Osteocyte (in vitro differentiated cells): ENCODE measurements at places on chromosomes 12 and 14. TPM values are rescaled to one million over a fixed set of nuclear protein-coding genes. Genes with fewer than 3 reads are reported as not detected.

The GPX2 gene
- total RNA-seq: not detected in 2 replicates

- no peak overlapping the region for H3K27ac ChIP-seq
- peaks cover 11% of the 10 kb centered on the region for H3K36me3 ChIP-seq
- no peak overlapping the region for H3K4me3 ChIP-seq
- DNase-seq: peak; percentile 65
- no peaks in the 10 kb centered on the region for H3K4me1 ChIP-seq
- H3K27me3 ChIP-seq: no peaks in the 10 kb centered on the region
Measured at GRCh38 chr14:55351111-55351510, 60.5 kb downstream of the ATG14 start.

The TAS2R46 gene
- 1.3 and 1.5 TPM in 2 replicates for total RNA-seq

- H3K4me1 ChIP-seq: no peaks in the 10 kb centered on the region
- peaks cover 16% of the 10 kb centered on the region for H3K27me3 ChIP-seq
- no peak overlapping the region for H3K4me3 ChIP-seq
- H3K36me3 ChIP-seq: no peaks in the 10 kb centered on the region
Measured at GRCh38 chr12:63764481-63764880, 15.2 kb upstream of the RXYLT1 start.

DNA sequence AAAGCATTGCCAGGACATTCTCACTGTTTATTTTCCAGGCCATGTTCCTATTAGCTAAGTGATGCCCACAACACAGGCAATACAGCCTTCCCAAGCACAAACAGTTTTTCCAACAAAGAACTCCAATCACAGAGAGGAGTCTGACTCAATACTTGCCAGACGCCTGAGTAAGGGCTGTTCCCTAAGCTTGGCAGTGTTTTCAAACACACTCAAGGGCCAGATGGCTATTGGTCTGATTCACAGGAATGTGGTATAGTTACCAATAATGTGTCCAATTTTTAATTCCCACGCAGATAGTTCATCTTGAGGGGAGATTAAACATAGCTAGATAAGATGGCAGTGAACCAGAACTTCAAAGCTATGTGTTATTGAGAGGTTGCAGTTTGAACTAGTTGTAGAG, 381.0 kb downstream of the SNAPC1 start:
- DNase-seq: no peak
- H3K4me1 ChIP-seq: peaks cover 9% of the 10 kb centered on the region
- H3K36me3 ChIP-seq: no peaks in the 10 kb centered on the region
- peaks cover 50% of the 10 kb centered on the region for H3K27me3 ChIP-seq

GRCh38 chr12:12983420-12984035, 16.5 kb downstream of the HEBP1 start:
- peaks cover 6% of the 10 kb centered on the region for H3K4me1 ChIP-seq
- peak overlapping the region; percentile 19 for H3K27ac ChIP-seq
- no peaks in the 10 kb centered on the region for H3K27me3 ChIP-seq

- no peak overlapping the region for H3K4me3 ChIP-seq
- no peak for DNase-seq
- H3K36me3 ChIP-seq: no peaks in the 10 kb centered on the region
- H3K27ac ChIP-seq: no peak overlapping the region
- no peaks in the 10 kb centered on the region for H3K4me1 ChIP-seq
Measured at GRCh38 chr12:1872001-1872400, 46.5 kb downstream of the CACNA2D4 start.

The TSPAN11 gene
- total RNA-seq: 8.4 and 9.2 TPM in 2 replicates

DNA sequence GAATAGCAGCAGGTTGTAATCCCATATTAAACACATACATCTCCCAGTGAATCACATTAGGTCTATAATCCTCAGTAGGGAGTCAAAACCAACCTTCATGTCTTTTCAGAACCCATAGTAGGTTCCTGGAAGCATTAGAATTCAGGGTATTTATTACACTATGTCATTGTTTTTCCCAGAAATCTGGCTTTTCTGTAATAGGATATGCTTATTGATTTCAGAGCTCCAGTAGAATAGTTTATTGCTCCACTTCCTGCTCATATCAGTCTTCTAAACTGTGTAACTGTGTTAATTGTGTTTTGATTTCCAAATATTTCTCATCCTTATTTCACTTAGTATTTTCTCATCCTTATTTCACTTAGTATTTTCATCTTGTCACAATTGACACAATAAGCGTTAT, 268.0 kb downstream of the CCDC59 start:
- no peaks in the 10 kb centered on the region for H3K27me3 ChIP-seq
- DNase-seq: no peak

GRCh38 chr12:116691636-116692035, 46.2 kb downstream of the SPRING1 start:
- no peak for DNase-seq
- H3K4me3 ChIP-seq: no peak overlapping the region
- peaks cover 10% of the 10 kb centered on the region for H3K4me1 ChIP-seq
- H3K36me3 ChIP-seq: no peaks in the 10 kb centered on the region
- H3K27ac ChIP-seq: no peak overlapping the region

GRCh38 chr12:89080793-89081465, 271.4 kb downstream of the DUSP6 start:
- H3K4me3 ChIP-seq: no peak overlapping the region
- H3K36me3 ChIP-seq: no peaks in the 10 kb centered on the region
- no peaks in the 10 kb centered on the region for H3K27me3 ChIP-seq
- H3K4me1 ChIP-seq: peaks cover 2% of the 10 kb centered on the region

DNA sequence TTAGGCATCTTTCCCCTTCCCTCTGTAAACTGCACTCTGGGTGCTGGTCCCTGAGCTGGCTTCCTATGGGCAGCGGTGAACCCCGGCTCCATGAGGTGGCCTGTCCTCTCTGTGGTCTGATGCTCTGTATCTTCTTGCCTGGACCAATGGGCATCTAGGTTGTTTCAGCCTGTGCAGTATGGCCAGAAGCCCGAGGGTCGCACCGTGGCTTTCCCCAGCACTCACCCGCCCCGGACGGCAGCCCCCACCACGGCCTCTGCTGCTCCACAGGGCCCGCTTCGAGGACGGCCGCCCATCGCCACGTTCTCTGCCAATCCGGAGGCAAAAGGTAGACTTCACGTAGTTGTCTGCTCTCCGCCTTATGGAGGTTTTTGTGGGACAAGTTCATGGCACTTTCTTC, 70.1 kb downstream of the EP400 start:
- DNase-seq: no peak
- H3K4me1 ChIP-seq: no peaks in the 10 kb centered on the region
- H3K27me3 ChIP-seq: no peaks in the 10 kb centered on the region
- H3K4me3 ChIP-seq: no peak overlapping the region

DNA sequence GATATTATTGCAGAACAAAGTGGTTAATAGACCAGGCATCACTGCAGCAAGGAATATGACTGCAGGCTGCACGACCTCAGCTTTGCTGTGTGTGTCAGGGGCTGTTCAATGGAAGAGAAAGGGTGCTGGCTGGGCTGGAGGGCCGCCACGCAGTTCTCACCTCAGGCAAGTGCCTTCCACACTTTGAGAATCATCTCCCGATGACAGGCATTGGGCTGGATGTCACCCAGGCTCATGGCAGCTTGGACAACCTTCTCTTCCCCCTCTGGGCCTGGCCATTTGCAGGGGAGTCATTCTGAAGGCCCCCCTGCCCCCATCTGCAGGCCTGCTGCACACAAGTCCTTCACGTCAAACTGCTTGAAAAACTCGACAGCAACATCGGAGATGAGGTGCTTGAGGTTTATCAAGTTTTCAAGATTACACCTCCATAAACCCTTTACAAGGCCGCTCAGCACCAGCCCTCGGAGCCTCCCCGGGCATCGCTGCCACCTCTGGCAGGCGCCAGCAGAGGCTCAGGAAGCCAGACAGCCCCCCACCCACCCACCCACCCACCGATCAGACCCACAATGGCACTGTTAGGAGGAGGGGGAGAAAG, 165.9 kb upstream of the GSC start:
- peaks cover 3% of the 10 kb centered on the region for H3K4me1 ChIP-seq
- no peak overlapping the region for H3K4me3 ChIP-seq
- no peak for DNase-seq
- H3K36me3 ChIP-seq: no peaks in the 10 kb centered on the region
- H3K27me3 ChIP-seq: peaks cover 17% of the 10 kb centered on the region

GRCh38 chr12:121132601-121133481, at the start of gene P2RX7:
P2RX7 (plus strand) TSS chr12:121132876; CDS start chr12:121132971, 95 bp downstream.
- H3K36me3 ChIP-seq: no peaks in the 10 kb centered on the region
- H3K27me3 ChIP-seq: peaks cover 19% of the 10 kb centered on the region
- H3K4me1 ChIP-seq: peaks cover 22% of the 10 kb centered on the region

The GALNT6 gene
- 0.71 and 0.94 TPM in 2 replicates for total RNA-seq

GRCh38 chr12:65430571-65431306, 152.3 kb downstream of the MSRB3 start:
- no peaks in the 10 kb centered on the region for H3K36me3 ChIP-seq
- H3K27ac ChIP-seq: peak overlapping the region; percentile 85
- peaks cover 61% of the 10 kb centered on the region for H3K4me1 ChIP-seq
- H3K4me3 ChIP-seq: peak overlapping the region; percentile 12

The MYH6 gene
- total RNA-seq: not detected in 2 replicates

The RNF212B gene
- total RNA-seq: not detected in 2 replicates

GRCh38 chr14:96126339-96126782, 78.3 kb upstream of the BDKRB2 start:
- H3K36me3 ChIP-seq: no peaks in the 10 kb centered on the region
- H3K4me1 ChIP-seq: peaks cover 15% of the 10 kb centered on the region
- no peak overlapping the region for H3K27ac ChIP-seq
- H3K4me3 ChIP-seq: no peak overlapping the region
- peaks cover 17% of the 10 kb centered on the region for H3K27me3 ChIP-seq

The BBOF1 gene
- 8.0 and 9.1 TPM in 2 replicates for total RNA-seq

GRCh38 chr12:53965281-53966084, 7.4 kb upstream of the HOXC11 start:
- peaks cover 91% of the 10 kb centered on the region for H3K27me3 ChIP-seq
- no peak overlapping the region for H3K27ac ChIP-seq

The CTDSP2 gene
- 171 and 179 TPM in 2 replicates for total RNA-seq

GRCh38 chr12:123062681-123063486, 82.4 kb downstream of the ARL6IP4 start:
- no peak overlapping the region for H3K4me3 ChIP-seq
- DNase-seq: no peak
- H3K36me3 ChIP-seq: no peaks in the 10 kb centered on the region
- no peaks in the 10 kb centered on the region for H3K27me3 ChIP-seq
- peak overlapping the region; percentile 41 for H3K27ac ChIP-seq

DNA sequence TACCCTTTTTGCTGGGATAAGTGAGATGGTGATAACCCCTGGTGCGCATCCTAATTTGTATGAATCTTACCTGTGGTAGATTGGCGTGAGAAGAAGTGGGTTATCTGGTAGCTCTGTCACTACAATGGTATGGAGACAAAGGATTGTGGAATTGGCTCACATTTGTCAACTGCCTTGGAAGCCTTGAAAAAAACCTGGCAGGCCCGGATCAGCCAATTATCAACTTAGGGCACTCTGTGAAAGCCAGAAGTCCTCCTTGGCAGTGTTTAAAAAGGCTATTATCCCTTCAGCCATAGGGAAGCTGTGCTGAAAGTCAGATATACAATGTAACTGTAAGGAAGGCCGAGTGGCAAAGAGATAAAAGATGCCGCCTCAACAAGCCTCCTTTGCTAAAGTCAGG, 56.5 kb downstream of the WASHC3 start:
- no peak overlapping the region for H3K4me3 ChIP-seq
- DNase-seq: no peak
- peaks cover 10% of the 10 kb centered on the region for H3K27me3 ChIP-seq
- no peak overlapping the region for H3K27ac ChIP-seq
- H3K36me3 ChIP-seq: no peaks in the 10 kb centered on the region

DNA sequence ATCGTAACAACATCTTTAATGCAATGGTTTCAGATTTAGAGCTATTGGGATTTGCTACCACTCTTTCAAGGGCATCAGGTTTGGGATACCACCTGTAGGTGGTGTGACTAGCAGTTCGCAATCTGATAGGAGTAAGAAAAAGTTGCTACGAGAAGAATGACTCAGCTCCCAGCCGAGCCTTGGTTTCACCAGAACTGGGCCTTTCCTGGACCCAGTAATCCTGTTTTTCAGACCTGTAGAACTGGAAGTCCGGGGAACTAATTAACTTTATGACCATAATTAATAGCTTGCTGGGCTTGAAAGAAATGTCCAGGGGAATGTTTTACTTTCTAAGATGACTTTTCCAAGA, 770 bp downstream of the ABHD4 start:
- H3K27me3 ChIP-seq: peaks cover 17% of the 10 kb centered on the region
- peak overlapping the region; percentile 97 for H3K27ac ChIP-seq
- H3K4me3 ChIP-seq: peak overlapping the region; percentile 98
- H3K36me3 ChIP-seq: peaks cover 22% of the 10 kb centered on the region
- no peak for DNase-seq

The FGF23 gene
- not detected in 2 replicates for total RNA-seq

- no peak overlapping the region for H3K27ac ChIP-seq
- no peaks in the 10 kb centered on the region for H3K4me1 ChIP-seq
- H3K4me3 ChIP-seq: no peak overlapping the region
- no peak for DNase-seq
Measured at GRCh38 chr12:41293461-41293860, 105.3 kb downstream of the PDZRN4 start.

DNA sequence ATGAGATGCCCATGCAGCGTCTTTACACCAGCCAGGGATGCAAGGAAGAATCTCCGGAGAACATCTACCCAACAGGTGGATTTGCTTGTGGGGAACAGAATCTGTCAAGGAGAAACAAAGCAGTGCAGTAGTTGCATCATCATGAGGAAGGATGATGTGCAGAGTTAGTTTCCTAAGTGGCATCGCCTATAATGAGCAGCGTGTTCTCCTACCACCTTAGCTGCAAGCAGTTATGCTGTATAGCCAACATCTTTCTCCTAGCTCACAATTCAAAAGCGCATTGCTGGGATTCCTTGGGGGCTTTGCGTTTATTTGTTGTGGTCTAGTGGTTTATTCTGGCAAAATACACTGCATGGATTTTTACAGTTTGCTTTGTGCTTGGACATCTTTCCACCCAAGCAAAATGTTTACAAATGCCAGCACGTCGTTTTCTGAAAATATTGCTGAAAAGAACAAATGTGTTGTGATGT, 233.0 kb downstream of the RGS6 start:
- no peaks in the 10 kb centered on the region for H3K27me3 ChIP-seq
- H3K36me3 ChIP-seq: no peaks in the 10 kb centered on the region
- H3K4me1 ChIP-seq: no peaks in the 10 kb centered on the region
- H3K27ac ChIP-seq: no peak overlapping the region
- no peak overlapping the region for H3K4me3 ChIP-seq
- DNase-seq: no peak

The ALG10B gene
- total RNA-seq: 11.8 and 12.5 TPM in 2 replicates

GRCh38 chr14:99157676-99158075, 114.3 kb downstream of the BCL11B start:
- no peak overlapping the region for H3K4me3 ChIP-seq
- H3K27me3 ChIP-seq: peaks cover 23% of the 10 kb centered on the region
- peak; percentile 54 for DNase-seq
- no peaks in the 10 kb centered on the region for H3K4me1 ChIP-seq
- no peak overlapping the region for H3K27ac ChIP-seq

GRCh38 chr12:57611108-57611826, at the start of gene ARHGEF25:
ARHGEF25 (plus strand) TSS chr12:57611435; CDS start chr12:57611895, 460 bp downstream.
- H3K4me1 ChIP-seq: peaks cover 25% of the 10 kb centered on the region
- peak within 1 kb of the TSS; percentile 47 for H3K27ac ChIP-seq
- no peak for DNase-seq
- peaks cover 14% of the 10 kb centered on the region for H3K36me3 ChIP-seq

- H3K27ac ChIP-seq: no peak overlapping the region
- no peaks in the 10 kb centered on the region for H3K36me3 ChIP-seq
- no peaks in the 10 kb centered on the region for H3K4me1 ChIP-seq
- no peak for DNase-seq
- peaks cover 3% of the 10 kb centered on the region for H3K27me3 ChIP-seq
- H3K4me3 ChIP-seq: no peak overlapping the region
Measured at GRCh38 chr12:100427078-100427477, 46.6 kb upstream of the NR1H4 start.

The LTB4R gene
- total RNA-seq: 10.0 and 11.3 TPM in 2 replicates

The STYK1 gene
- 0.48 TPM in 1 of 2 replicates, not detected in the other for total RNA-seq
